EL (cell line): ENCODE measurements at places on chromosomes 3 and 15.

GRCh38 chr15:39834256-39834655 lies 51.6 kb upstream of the FSIP1 start:
- DNase-seq: peak; percentile 65

GRCh38 chr3:46096336-46096735 lies 69.1 kb upstream of the XCR1 start:
- DNase-seq: no peak

- DNase-seq: peak; percentile 85
Measured at GRCh38 chr15:50145451-50145872, 26.4 kb upstream of the ATP8B4 start.

DNA sequence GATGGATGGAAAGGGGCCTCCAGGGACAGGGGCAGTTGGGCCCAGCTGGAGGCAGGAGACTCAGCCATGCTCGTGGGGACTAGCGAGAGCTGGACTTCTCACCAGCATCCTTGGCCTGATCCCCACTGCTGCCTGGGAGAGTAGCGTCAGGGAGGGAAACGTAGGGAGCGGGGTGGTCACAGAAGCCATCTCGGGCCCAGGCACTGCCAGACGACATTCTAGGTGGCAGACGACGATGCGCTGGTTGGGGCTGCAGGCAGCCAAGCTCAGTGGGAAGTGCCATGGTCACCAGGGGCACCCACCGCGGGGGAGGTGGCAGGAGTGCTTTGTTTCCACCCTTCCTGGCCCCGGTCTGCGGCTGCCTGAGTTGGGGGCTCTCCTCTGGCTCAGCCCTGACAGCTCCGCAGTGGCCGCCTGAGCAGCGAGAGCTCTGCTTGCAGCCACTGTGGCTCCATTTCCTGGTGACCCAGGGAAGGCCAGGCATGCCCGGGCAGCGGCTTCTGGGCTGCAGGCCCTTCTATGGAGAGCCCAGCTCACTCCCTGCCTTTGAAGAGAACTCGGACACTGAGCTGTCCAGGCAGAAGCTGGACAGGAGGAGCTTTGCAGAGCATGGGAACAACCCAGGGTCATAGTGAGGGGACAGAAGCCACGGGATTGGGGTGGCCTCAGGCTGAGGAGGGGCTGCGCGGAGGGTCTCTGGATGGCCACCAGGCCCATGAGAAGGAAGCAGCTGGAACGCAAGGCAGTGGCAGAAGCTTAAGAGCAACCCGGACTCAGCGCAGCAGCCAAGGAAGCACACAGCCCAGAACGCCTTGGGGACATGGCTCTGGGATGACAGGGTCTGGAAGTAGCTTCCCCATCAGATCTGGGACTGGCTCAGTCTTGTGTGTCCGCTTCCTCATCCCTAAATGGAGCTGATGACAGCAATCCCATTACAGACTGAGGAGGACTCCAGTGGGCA lies 30.8 kb downstream of the KLHL25 start:
- DNase-seq: no peak

GRCh38 chr3:118968111-118968510 lies 66.5 kb downstream of the IGSF11 start:
- no peak for DNase-seq
